ENCODE measurements at places on chromosomes 2 and 18.
A peak's percentile ranks its signal among the peaks of the same experiment; 100 is the strongest.

DNA sequence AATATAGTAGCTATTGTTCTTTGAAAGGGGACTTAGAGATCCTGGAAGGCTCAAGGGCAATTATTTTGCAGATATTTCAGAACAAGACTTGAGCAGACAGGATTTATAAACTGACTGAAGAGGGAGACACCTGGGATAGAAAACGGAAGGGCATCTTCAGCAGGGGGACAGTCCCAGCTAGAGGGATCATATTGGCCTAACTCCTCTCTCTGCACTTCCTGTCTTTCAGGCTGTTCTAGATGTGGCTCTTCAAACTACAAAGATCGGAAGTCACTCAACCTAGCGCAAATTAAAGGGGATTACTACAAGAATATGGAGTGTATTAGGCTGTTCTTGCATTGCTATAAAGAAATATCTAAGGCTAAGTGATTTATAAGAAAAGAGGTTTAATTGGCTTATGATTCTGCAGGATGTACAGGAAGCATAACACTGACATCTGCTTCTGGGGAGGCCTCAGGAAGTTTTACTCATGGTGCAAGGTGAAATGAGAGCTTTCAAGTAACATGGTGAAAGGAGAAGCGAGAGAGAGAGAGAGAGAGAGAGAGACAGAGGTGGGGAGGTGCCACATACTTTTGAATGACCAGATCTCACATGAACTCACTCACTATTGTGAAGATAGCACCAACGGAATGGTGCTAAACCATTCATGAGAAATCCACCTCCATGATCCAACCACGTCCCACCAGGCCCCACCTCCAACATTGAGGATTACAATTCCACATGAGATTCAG is 5.3 kb upstream of the CTIF start:
- DNase-seq, result no peak

GRCh38 chr2:171703574-171704347 is 16.5 kb downstream of the DYNC1I2 start:
- peak; percentile 5 for DNase-seq

DNA sequence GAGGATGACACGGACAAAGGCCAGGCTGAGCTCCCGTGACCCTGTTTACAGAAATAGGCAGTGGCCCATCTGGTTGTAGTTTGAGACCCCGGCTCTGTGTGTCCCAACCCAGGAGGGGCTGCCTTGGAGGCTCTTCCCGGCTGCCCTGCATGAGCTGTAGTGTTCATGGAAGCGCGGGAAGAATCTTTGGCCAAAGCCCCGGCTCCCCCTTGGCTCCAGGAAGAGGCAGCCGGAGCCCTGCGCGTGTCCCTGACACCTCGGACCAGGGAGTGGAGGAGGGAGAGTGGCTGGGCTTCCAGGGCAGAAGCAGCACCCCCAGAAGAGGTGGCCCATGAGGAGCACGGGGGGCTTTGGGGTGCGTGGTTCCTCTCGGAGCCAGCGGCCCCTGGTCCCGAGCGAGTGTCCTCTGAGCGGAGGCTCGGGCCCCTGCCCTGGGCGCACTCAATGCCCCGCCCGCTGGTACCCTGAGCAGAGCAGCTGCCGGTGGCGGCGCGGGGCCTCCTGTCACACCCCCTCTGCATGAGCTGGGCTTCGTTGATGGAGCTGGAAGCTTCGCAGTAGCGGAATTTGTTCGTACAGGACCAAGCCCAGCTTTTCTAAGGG is 21.7 kb downstream of the GPR35 start:
- DNase-seq, result no peak

- DNase-seq, result no peak
Measured at GRCh38 chr2:140643761-140644187, 1487.0 kb downstream of the LRP1B start.

GRCh38 chr2:134555411-134555810 is 163.4 kb downstream of the TMEM163 start:
- no peak for DNase-seq

GRCh38 chr2:127055786-127056076 is 51.2 kb downstream of the BIN1 start:
- no peak for DNase-seq

DNA sequence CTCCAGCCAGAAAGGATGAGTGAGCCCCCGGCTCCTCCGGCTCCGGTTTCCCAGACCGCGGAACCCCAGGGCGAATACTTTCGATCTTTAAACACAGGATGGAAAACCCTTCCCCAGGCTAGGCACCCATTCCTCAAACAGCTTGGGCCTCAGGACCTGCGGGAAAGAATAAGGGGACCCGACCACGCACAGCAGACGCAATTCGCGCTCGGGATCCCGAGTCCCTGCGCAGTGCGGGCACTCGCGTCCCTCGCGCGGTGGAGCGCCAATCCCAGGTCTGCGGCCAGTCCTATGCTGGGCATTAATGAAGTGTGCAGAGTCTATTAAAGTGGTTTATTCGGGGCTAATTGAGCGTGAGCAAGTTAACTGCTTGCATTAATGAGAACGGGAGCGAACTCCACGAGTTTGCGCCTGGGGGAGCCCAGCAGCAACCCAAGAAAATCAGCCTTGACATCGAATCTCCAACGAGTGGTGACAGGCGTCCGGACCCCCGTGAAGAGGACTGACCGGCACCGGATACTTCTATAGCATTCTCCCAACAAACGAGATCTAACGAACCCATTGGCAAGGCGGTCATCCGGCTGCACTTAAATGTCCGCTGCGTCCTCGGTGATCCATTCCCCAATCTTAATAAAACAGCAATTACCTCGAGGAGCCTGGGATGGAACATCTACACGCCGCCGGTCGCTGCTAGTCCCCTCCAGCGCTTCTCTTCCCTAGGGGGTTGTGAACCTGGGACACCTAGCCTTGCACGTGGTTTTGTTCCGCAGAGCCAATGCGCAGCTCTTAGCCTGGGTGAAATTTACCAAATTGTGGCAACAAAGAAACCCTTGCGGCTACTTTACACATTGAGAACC is 1.6 kb downstream of the OSR1 start:
- DNase-seq, result no peak

DNA sequence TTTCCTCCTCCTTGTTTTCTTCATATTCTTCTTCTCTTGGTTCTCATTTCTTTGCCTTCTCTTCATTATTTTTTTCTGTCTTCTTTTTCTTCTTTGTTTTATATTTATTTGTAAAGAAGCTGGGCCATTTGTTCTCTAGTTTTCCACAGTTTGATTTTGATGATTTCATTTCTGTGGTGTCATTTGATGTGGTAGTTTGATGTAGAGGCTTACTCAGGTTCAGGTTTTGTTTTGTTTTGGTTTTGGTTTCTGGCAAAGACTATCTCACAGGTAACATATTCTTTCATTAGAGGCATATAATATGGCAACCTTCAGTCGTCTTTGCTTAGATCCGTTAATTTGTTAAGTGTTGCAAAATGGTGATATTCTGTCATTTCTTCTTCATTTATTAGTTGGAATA is 75.3 kb downstream of the BABAM2 start:
- no peak for DNase-seq

- DNase-seq, result no peak
Measured at GRCh38 chr2:143607231-143608062, 478.2 kb downstream of the ARHGAP15 start.

DNA sequence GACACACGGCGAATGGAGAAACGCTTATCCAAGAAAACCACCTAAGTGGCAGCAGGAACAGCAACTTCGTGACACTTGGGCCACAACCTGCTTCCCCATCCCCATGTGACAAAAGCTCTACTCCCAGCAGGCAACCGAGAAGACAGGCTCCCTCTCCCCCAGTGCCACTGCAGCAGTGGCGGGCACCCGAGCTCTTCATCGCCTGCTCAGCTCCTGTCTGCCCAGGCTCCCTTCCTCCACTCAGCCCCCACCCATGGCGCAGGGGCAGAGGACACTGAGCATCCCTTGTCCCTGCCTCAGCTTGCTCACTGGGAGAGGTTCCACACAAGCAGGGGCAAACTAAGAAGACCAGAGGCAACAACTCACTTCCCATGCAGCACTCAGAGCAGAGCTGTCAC is 22.9 kb downstream of the SLC66A2 start:
- no peak for DNase-seq

- peak; percentile 5 for DNase-seq
Measured at GRCh38 chr2:105038383-105039061, 653 bp downstream of the MRPS9 start.

GRCh38 chr2:205967391-205968075 is 118.4 kb downstream of the INO80D start:
- DNase-seq, result no peak

GRCh38 chr18:36334798-36335197 is 37.3 kb downstream of the FHOD3 start:
- DNase-seq, result no peak

GRCh38 chr2:67221266-67221665 is 175.9 kb upstream of the ETAA1 start:
- no peak for DNase-seq

GRCh38 chr2:21438949-21439348 is 315.2 kb downstream of the TDRD15 start:
- DNase-seq, result no peak

DNA sequence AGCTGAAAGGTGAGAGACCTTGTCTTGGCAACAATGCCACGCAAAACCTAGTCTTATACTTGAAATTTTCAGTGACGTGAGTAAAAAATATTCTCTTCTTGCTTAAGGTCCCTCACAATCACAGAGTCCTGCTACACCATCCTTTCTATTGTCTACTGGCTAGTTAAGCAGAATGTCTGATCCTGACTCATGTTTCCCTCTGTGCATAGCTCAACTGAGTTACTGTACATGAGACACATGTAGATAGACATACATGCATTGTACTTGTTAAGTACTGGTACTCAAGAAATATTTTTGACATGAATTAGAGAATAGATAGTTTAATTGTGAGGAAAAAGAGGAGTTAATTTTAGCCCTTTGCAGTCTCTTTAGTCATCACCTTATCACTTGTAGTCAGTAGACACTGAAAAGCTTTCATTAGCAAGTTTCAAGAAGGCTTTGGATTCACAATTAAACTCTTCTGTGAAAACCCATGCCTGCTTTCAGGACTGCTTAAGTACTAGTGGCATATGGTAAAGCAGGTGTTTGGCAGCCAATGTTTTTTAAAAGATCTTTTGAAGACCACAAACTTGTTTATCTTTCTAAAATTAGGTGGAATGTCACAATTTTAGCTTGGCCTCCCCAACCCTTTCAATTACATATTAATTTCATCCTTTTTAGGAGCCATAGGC is 158.7 kb upstream of the CCDC150 start:
- DNase-seq, result no peak

DNA sequence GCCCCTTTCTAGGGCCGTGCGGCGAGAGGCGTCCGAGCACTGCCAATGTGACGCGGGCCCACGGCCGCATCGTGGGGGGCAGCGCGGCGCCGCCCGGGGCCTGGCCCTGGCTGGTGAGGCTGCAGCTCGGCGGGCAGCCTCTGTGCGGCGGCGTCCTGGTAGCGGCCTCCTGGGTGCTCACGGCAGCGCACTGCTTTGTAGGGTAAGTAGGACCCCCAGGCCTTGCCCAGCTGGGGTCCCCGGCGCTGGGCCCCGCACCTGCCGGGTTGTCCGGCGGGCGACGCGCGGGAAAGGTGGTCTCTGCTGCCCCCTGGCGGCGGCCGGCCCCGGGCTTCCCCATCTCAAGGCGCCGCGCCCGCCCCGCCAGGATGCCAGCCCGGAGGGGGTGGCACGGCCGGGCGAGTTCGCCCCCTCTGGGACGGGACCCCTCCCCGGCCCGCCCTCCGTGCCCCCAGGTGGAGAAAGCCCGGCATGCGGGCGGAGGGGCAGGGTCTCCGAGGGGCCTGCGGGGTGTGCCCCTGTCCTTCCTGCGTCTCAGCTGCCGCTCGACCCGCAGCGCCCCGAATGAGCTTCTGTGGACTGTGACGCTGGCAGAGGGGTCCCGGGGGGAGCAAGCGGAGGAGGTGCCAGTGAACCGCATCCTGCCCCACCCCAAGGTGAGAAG is 1.9 kb downstream of the PRSS56 start:
- DNase-seq, result no peak

GRCh38 chr2:205730701-205731582 is 48.6 kb downstream of the NRP2 start:
- DNase-seq, result no peak

- no peak for DNase-seq
Measured at GRCh38 chr18:785242-785641, 26.8 kb downstream of the YES1 start.

DNA sequence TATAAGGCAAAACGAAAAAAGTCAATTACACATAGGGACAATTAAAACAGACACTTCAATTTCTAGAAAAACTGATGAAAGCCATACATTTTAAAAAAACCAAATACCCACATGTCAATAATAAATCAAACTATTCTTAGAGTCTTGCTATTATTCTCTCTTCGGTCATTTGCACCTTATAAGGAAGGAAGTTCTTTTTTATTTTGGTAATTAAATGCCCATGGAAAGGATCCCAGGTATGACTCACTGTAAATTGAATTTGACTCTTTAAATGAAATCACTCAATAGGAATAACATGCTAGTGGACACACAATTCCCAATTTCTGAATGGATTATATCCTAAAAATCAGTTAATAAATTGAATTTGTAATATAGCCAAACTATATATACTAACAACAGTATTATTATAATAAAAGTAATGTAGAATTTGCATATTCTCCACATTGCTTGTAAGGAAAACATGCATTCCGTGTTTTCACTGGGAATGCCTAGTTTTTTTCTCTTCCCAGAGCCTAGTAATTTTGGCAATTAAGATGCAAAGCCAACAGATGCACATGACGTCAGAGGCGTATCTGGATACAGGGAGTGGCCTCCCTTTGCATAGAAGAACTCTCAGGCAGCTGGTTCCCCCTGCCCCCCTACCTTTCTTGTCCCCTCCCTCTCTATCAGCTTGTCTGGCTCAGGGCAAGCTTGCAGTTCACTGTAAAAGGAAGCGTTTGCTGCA is 153.5 kb upstream of the PGAP1 start:
- DNase-seq, result no peak

DNA sequence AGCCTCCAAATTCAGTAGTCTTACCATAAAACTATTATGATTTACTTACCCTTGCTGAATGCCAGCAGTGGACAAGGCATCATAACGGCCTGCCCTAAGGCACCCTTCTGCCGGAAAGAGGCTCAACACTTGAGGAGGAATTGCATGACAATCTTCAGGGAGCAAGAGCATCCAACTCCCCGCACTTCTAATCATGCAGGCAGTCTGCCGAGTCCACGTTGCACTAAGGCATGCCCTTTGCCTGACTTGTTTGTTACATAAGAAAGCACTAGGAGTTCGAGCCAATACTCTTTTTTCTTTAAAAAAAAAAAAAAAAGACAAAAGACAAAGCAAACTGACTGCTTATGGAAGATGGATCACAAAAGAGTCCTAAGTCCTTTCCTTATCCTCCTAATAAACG is 17.9 kb upstream of the SPTBN1 start:
- no peak for DNase-seq

Data from CMK (cell line).